ENCODE measurements at places on chromosomes 2 and 18. TPM values are rescaled to one million over a fixed set of nuclear protein-coding genes. Genes with fewer than 3 reads are reported as not detected.

DNA sequence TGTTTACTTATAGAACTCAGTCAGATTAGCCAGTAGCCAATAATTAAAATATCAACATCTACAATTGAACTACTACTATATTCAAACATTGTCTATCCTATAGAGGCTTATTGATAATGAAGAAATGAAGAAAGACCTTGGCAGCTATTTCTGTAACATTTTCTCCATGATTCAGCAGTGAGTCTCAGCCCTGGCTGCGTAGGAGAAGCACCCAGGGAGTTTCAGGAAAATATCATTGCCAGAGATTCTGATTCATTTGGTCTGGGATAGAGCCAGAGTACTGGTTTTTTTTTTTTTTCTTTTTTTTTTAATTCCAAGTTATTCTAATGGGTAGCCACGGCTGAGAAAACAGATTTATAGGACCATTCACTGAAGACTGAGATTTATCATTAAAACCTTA, 404.8 kb downstream of the TXNL1 start:
- DNase-seq: peak; percentile 24

The TDRD15 gene
- polyA plus RNA-seq: not detected

GRCh38 chr18:75338631-75339030, 88.9 kb downstream of the SMIM21 start:
- no peak for DNase-seq

The GNAL gene
- polyA plus RNA-seq: 1.1 TPM

The STK36 gene
- polyA plus RNA-seq: 30.5 TPM

- DNase-seq: no peak
Measured at GRCh38 chr2:132662732-132663131, 7.3 kb downstream of the LYPD1 start.
